NCI-H2081 (cell line): ENCODE measurements at places on chromosomes 7 and 10.

GRCh38 chr7:127717502-127718339 is 65.7 kb downstream of the SND1 start:
- DNase-seq = no peak

GRCh38 chr7:111638078-111638477 is 75.8 kb upstream of the IMMP2L start:
- DNase-seq = no peak

- no peak for DNase-seq
These were observed 738.1 kb downstream of the KCNMA1 start for GRCh38 chr10:76899490-76899889.

GRCh38 chr7:128323459-128324367 is 20.0 kb downstream of the RBM28 start:
- no peak for DNase-seq

DNA sequence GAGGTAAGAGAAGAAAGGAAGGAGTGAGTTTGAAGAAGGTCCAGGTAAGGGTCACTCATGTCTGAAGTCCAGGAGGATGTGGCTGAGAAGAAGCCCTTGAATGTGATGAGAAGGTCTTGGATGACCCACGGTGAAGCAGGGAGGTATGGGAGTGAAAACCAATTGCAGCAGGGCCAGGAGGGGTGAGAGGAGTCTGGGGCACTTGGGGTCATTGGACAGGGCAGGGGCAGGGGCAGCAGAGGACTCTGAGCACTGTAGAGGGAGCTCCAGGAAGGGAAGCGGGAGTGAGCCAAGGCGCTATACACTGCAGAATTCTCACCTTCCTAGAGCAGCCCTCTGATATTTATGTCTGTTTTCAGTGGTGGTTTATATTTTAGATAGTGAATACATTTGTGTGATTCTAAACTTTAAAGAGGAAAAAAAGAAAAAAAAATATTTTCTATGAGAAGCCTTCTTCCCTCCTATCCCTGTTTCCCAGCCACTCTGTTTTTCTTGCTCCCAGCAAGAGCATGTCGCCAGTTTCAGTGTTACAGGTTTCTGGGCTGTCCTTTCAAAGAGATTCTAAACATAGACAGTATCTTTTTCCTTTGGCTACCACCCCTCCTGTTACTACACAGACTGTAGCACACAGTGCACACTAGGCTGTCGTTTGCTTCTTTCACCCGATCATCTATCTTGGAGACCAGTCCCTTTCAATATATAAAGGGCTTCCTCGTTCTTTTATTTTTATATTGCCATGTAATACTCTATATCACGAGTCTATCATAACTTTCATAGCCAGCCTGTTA is 24.5 kb downstream of the BLVRA start:
- no peak for DNase-seq

GRCh38 chr7:50449881-50450589 is at the start of gene FIGNL1:
TSS of gene FIGNL1 (minus strand) at chr7:50450350. CDS start at chr7:50447287, 3,063 bp downstream.
- peak; percentile 91 for DNase-seq

- no peak for DNase-seq
These were observed 192.4 kb downstream of the PTN start for GRCh38 chr7:137151041-137151689.

- DNase-seq = no peak
These were observed 365.2 kb upstream of the MEOX2 start for GRCh38 chr7:16051561-16052255.

DNA sequence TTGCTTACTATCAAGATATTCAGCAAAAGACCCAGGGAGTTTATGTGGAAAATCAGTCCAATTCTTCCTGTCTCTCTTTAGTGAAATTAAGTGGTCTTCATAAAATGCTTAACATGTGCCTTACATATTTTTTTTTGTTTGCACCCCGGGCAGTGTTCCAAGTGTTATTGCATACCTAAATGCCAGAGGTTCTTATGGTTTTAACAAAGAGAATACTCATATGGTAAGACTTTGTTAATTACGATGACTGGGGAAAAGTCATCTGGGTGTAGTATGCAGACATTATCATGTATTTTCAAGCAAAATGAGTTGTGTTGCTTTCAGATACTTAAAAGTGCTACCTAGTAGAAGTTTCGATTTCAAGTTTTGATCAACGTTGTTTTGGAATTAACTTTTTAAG is 82.6 kb downstream of the PRKG1 start:
- DNase-seq = no peak

DNA sequence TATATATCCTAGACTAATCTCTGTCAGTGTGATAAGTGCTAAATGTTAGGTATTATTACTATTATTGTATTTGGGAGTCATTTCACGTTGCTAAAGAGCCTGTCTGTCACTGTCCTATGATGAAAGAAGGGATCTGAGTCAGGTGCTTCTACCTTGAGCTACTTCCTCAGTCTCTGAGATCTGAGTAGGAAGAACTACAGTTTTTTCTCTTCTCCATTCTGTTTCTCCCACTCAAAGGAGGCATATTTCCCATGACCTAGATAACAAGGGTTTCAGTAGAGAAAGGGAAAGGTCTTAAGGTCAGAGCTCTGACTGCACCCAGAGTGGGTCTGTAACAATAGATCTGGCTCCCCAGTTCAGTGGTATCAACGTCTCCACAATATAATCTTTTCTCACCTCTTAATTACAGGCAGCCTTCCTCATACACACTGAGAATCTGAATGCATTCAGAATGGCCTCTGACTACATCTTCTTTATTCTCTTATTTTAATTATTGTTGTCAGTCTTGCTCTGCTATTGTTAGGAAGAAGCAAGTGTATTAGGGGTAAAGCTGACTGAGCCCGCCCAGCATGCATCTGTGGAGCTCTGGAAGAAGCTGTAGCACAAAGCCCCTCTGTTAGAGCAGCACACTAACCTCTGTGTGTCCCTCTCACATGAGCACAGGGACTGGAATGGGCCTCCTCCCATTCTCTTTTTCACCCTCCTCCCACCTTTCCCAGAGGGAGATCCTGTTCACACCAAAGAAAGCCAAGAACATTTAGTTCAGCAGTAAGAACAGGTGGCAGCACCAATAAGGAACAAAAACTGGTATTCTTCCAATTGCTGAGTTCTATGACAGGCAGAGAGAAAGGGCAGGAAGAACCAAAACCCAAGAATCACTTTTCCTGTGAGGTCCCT is 38.1 kb downstream of the USP54 start:
- no peak for DNase-seq

GRCh38 chr10:35300063-35300699 is 36.1 kb upstream of the CCNY start:
- no peak for DNase-seq

- DNase-seq = no peak
These were observed 143.9 kb upstream of the NPS start for GRCh38 chr10:127405221-127405620.

GRCh38 chr10:98833542-98833941 is 386.8 kb upstream of the HPS1 start:
- no peak for DNase-seq

DNA sequence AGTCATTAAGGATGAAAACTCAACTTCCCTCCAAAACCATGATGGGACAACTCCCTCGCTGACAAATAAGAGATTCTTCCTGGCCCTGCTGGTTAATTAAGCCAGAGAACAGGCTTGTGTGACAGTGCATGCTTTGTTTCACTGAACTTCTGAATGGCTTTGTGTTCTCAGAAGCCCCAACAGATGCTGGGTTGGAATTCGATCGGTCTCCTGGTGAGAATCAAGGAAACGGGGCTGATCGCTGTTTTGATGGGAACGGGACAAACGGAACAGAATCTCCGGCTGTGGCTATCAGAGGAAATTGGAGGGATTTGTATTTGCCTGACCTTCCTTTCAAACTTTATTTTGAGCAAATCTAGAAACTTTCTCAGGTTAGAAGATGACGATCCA is 145.0 kb downstream of the RNF216 start:
- DNase-seq = peak; percentile 41

- no peak for DNase-seq
These were observed 274.2 kb downstream of the DOCK4 start for GRCh38 chr7:111931958-111932357.

GRCh38 chr10:122525788-122526187 is 34.8 kb upstream of the DMBT1 start:
- DNase-seq = no peak

- no peak for DNase-seq
These were observed 299.8 kb downstream of the GLRX3 start for GRCh38 chr10:130435961-130436360.

- no peak for DNase-seq
These were observed 1.7 kb downstream of the ATE1 start for GRCh38 chr10:121926157-121926556.

- no peak for DNase-seq
These were observed 230.5 kb upstream of the MBL2 start for GRCh38 chr10:53003094-53003493.

- no peak for DNase-seq
These were observed 116.2 kb downstream of the FAM107B start for GRCh38 chr10:14658331-14659127.

DNA sequence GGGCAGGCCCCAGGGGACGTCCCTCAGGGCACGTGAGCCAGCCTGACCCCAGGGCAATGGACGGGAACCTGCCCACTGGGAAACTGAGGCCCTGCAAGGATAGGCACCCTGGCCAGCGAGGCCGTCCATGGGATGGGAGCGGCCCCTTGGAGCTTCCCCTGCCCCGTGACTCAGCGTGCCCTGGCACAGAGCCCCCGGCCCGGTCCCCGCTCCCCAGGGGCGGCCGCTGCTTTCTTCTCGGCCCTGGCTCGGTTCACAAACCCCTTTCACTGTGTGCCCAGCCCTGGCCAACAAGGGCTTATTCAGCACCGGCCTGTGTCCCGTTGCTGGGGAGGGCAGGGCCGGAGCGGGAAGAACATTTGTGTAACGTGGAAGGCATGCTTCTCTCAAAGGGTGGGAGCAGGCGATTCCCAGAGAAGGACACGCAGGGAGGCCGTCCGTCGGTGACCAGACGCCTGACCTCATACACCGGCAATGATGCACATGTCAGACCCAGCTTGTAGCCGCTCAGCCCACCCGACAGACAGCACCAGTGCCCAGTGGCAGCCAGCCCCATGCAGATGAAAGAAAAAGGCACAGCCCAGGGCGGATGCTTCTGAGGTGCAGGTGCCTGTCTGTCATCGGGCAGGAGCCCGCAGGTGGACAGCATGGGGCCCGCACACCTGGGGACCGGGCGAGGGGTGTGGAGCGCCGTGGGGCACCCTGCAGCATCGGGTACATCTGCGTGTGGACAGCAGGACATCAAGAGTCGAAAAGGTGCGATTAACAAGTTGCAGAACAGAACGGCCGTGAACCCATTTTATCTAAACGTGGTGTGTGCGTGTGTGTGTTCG is 94.5 kb downstream of the PDGFA start:
- DNase-seq = no peak

- DNase-seq = no peak
These were observed 754.7 kb downstream of the SUGCT start for GRCh38 chr7:40889539-40889938.

GRCh38 chr7:83849131-83849530 is 200.2 kb upstream of the SEMA3E start:
- DNase-seq = peak; percentile 14

GRCh38 chr7:106480161-106480579 is 180.8 kb downstream of the CCDC71L start:
- DNase-seq = no peak

- no peak for DNase-seq
These were observed 116.8 kb upstream of the INHBA start for GRCh38 chr7:41819645-41820044.

- no peak for DNase-seq
These were observed 136.0 kb downstream of the RAPGEF5 start for GRCh38 chr7:22220941-22221340.

DNA sequence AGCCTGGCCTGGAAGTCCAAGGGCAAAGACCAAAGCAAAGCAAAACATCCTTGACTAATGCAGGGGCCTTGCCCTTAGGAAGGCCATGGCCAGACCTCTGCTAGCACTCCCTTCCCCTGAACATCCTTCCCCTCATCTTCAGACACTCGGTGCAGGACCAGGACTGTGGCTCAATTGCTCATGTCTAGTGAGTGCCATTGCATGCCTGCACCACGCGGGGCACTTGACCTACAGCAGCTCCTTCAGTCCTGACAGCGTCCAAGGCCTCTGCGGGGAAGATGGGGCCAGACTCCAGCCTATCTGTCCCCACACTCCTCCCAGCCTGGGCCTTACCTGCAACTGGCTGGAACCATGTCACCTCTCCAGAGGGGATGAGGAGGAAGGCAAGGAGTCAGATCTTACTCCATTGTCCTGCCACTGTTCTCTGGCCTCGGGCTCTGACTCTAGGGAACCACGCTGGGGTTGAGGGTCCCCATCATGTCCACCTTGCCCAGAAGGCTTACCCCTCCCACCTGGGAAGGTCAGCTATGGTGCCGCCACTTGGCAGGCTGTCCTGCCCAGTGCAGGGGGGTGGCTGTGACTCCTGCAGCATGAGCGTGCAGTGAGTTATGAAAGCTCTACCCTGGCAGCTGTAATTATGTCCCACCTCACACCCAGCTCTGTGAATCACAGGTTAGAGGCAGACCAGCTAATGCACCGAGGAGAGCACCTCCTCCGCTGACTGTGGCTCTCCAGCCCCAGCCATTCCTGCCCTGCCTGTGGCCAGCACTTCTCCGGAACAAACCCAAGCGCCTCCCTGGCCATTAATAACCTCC is 16.1 kb downstream of the DRGX start:
- no peak for DNase-seq

GRCh38 chr10:35041502-35041879 is 48.6 kb downstream of the CUL2 start:
- DNase-seq = no peak

GRCh38 chr10:132722394-132723329 is 63.3 kb downstream of the NKX6-2 start:
- no peak for DNase-seq

DNA sequence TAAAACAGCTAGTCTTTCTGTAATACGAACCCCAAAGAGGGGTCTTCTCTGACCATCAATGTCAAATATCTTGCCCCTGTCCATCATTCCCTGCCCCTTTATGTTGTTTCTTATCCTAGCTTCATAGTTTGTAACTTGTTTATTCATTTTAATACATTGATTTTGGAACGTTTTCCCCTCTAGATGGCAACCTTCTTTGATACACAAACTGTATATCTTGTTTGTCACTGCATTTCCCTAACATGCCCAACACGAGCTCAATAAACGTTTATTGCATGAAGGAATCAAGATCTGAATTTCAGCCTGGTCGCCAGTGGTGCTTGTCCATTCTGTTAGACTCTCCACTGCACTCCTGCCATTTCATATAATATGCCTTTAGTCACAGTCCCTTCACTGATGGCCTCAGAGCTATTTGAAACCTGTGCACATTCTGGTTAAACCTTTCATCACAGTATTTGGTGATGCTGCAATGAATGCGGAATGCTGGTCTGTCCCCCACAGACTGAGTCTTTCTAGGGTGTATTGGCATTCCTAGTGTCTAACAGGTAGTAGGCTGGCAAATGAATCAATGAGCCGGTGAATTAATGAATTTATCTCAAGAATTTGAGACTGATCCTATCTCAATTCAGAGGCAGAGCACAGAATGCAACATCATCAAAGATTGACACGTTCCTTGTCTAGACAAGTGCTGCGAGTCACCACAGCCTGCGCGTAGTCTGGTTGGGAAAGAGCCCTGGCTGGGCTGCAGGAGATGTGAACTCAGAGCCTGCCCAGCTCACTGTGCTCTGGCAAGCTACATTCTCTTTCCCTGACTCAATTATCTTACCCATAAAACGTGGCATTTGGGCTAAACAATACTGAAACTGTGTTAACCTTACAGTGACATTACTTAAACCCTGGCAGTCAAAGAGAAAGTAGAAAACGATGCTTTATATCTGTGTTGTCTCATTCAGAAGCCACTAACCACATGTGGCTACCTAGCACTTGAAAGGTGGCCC is 55.2 kb upstream of the FRMD4A start:
- DNase-seq = no peak

GRCh38 chr10:80289451-80290287 is at the start of gene MAT1A:
TSS of gene MAT1A (minus strand) at chr10:80289658. CDS start at chr10:80289423, 235 bp downstream.
- no peak for DNase-seq
